ENCODE measurements at places on chromosomes 7 and 10.
A peak's percentile ranks its signal among the peaks of the same experiment; 100 is the strongest.

DNA sequence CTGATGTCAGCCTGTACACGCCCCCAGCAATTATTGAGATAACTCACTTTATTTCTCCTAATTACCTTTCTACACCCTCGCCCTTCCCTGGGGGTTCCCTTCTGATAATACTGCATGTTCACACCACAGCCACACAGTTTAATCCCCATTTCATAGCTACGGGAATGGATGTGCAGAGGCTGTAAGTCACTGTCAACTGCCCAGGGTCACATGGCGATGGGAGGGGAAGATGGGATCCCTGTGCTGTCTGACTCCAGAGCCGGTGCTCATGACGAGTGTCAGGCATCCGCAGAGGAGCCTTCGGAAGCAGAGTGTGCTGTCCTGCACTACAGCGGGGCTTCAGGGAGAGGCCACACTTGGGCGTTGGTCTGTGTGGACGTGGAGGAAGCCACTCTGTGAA is 688.7 kb downstream of the SDK1 start:
- H3K27ac ChIP-seq, result no peak overlapping the region
- H3K4me3 ChIP-seq, result no peak overlapping the region
- peaks cover 7% of the 10 kb centered on the region for H3K4me1 ChIP-seq
- peaks cover 34% of the 10 kb centered on the region for H3K27me3 ChIP-seq

- peaks cover 45% of the 10 kb centered on the region for H3K4me1 ChIP-seq
- H3K4me3 ChIP-seq, result no peak overlapping the region
- DNase-seq, result no peak
- peaks cover 5% of the 10 kb centered on the region for H3K27me3 ChIP-seq
These were observed 131.5 kb downstream of the SORBS1 start for GRCh38 chr10:95429639-95430038.

DNA sequence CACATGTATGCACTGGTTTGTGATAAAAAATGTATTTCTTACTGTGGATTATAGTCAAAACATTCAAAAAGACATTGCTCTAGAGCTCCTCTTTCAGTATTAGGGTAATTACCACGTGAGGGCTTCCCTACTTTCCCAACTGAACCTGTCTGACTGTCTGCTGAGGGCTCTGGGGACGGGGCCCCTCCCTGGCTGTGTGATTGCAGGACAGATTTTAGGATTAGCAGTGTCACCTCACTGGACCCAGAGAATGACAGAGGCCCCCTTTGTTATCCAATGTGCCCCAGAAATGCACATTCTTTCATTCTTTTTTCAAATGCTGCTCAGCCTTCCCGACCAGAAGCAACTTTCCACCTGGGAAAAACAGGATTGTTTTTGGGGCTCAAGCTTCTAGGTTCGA is 43.6 kb upstream of the MXI1 start:
- DNase-seq, result no peak
- H3K36me3 ChIP-seq, result no peaks in the 10 kb centered on the region
- no peak overlapping the region for H3K27ac ChIP-seq
- no peak overlapping the region for H3K4me3 ChIP-seq
- H3K4me1 ChIP-seq, result peaks cover 7% of the 10 kb centered on the region

- no peak overlapping the region for H3K27ac ChIP-seq
- H3K4me3 ChIP-seq, result no peak overlapping the region
- H3K27me3 ChIP-seq, result peaks cover 5% of the 10 kb centered on the region
- H3K4me1 ChIP-seq, result peaks cover under 1% of the 10 kb centered on the region
- no peak for DNase-seq
These were observed 16.0 kb upstream of the FAM20C start for GRCh38 chr7:176381-176780.

DNA sequence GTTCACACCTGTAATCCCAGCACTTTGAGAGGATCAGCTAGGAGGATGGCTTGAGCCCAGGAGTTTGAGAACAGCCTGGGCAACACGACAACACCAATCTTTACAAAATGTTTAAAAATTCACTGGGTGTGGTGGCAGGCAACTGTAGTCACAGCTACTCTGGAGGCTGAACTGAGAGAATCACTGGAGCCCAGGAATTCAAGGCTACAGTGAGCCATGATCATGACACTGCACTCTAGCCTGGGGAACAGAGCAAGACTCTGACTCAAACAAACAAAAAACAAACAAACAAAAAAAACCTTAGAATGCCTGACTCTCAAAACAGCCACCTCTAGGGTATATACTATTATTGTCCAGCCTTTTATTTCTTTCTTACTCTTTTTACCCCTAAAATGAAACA is 56.5 kb upstream of the PAPSS2 start:
- H3K36me3 ChIP-seq, result no peaks in the 10 kb centered on the region
- no peaks in the 10 kb centered on the region for H3K4me1 ChIP-seq
- H3K27me3 ChIP-seq, result peaks cover 3% of the 10 kb centered on the region
- DNase-seq, result no peak
- no peak overlapping the region for H3K4me3 ChIP-seq
- no peak overlapping the region for H3K27ac ChIP-seq

DNA sequence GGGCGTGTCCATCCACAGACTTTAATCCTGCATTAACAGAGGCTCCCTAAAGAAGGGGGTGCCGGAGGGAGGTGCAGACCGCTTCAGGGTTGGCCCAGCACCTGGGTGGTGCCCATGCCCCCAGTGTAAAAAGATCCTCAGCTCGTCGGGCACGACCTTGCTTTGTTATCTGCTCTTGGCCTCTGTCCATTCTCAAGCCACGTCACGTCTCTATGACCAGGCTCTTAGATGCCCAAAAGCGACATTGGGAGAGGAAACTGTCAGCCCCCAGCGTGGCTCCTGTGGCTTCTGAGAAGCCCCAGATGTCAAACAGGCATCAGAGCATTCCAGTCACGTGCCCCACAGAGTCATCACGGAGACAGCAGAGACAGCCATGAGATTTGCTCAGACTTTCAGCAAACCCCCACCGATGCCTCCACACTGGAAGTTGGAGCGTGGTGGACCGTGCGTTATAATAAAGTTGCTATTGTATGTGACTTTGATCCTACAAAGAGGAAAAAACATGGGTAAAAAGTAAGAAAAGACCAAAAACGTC is 55.5 kb downstream of the PTPRN2 start:
- H3K27ac ChIP-seq, result no peak overlapping the region
- H3K4me3 ChIP-seq, result no peak overlapping the region
- H3K27me3 ChIP-seq, result peaks cover 21% of the 10 kb centered on the region
- H3K4me1 ChIP-seq, result peaks cover 31% of the 10 kb centered on the region
- H3K36me3 ChIP-seq, result peaks cover 20% of the 10 kb centered on the region

DNA sequence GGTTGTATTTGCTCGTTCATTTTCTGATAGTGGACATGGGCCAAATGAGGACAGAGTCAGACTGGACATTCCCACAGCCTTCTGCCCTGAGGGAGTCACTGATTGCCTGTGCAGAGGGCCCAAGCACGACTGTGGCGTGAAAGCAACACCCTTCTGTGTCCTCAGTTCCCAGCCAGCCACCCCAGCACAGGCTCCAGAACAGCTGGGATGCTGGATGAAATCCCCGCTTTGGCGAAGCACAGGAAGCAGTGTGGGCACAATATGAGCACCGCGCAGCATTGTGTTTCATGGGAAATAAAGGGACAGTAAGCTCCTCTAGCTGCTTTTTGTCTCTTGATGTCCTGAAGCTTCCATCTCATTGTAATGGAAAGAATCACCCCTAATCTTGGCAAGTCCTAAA is 20.5 kb downstream of the TRIL start:
- H3K4me3 ChIP-seq, result no peak overlapping the region
- H3K36me3 ChIP-seq, result no peaks in the 10 kb centered on the region
- H3K27me3 ChIP-seq, result no peaks in the 10 kb centered on the region

DNA sequence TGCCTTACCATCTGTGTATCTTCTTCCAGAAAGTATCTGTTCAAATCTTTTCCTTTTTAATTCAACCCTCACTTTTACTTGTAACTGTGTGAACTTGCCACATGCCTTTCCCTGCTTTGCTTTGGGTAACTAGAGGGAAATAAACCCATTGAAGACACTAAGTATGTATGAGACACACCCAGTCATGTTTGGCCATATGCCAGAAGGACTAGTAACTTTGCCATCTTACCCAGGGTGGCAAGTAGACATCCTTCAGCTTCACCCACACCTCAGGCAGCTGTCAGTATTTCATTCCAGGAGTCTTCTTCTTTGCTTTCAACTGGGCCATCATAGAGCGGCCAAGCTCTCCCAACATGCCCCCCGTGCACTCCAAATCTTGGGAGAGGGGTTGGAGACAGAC is 323.1 kb downstream of the TNS3 start:
- H3K27ac ChIP-seq, result no peak overlapping the region
- no peak for DNase-seq
- peaks cover 5% of the 10 kb centered on the region for H3K27me3 ChIP-seq
- no peak overlapping the region for H3K4me3 ChIP-seq
- H3K36me3 ChIP-seq, result no peaks in the 10 kb centered on the region

GRCh38 chr7:9250876-9251275 is 817.5 kb downstream of the NXPH1 start:
- H3K27me3 ChIP-seq, result no peaks in the 10 kb centered on the region
- no peak overlapping the region for H3K4me3 ChIP-seq
- H3K27ac ChIP-seq, result no peak overlapping the region
- no peaks in the 10 kb centered on the region for H3K36me3 ChIP-seq
- peak; percentile 72 for DNase-seq

- H3K4me3 ChIP-seq, result no peak overlapping the region
- H3K27ac ChIP-seq, result no peak overlapping the region
- no peak for DNase-seq
- peaks cover 26% of the 10 kb centered on the region for H3K4me1 ChIP-seq
- no peaks in the 10 kb centered on the region for H3K36me3 ChIP-seq
- H3K27me3 ChIP-seq, result peaks cover 2% of the 10 kb centered on the region
These were observed 59.8 kb downstream of the MAPK8 start for GRCh38 chr10:48366261-48366660.

DNA sequence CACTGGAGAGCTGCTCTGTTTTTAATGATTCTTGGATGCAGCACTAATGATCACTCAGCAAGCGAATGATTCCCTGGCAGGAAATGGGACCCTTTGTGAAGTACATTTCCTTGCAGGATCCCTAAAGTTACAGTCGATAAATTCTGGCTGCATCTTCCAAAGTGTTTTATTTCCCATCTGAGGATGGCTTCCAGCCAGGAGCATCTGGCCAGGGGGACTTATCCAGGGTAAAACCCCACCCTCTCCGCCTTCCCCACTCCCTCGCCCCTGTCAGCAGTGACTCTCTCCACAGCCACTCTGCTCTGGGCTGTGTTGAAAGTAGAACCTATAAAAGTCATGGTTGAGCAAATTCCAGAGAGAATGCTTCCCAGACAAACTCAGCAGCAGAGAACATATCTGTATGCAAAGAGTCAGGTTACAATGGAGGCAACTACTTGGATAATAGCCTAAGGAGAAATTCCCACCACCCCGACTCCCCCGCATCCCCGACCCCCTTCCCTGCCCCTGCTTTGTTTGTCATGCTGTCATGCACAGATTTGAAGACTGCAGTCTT is 111.0 kb upstream of the ANLN start:
- peaks cover 12% of the 10 kb centered on the region for H3K27me3 ChIP-seq
- H3K4me3 ChIP-seq, result peak overlapping the region; percentile 71
- DNase-seq, result no peak
- H3K36me3 ChIP-seq, result peaks cover 4% of the 10 kb centered on the region
- peaks cover 60% of the 10 kb centered on the region for H3K4me1 ChIP-seq
- peak overlapping the region; percentile 78 for H3K27ac ChIP-seq

GRCh38 chr10:59079386-59080226 is 96.8 kb upstream of the PHYHIPL start:
- no peak overlapping the region for H3K27ac ChIP-seq
- H3K4me3 ChIP-seq, result no peak overlapping the region
- H3K4me1 ChIP-seq, result no peaks in the 10 kb centered on the region
- DNase-seq, result no peak
- no peaks in the 10 kb centered on the region for H3K36me3 ChIP-seq

GRCh38 chr7:142646386-142647140 is 102.7 kb upstream of the PRSS1 start:
- H3K27ac ChIP-seq, result no peak overlapping the region
- no peaks in the 10 kb centered on the region for H3K27me3 ChIP-seq
- H3K36me3 ChIP-seq, result no peaks in the 10 kb centered on the region
- H3K4me3 ChIP-seq, result no peak overlapping the region

Measured in glutamatergic neuron (in vitro differentiated cells).